Stimulated activated CD4-positive, alpha-beta T cell treated with anti-CD3 and anti-CD28 coated beads, Interleukin-12 subunit alpha, Interleukin-12 subunit beta, amount 100 ng/mL, for 48 hours (primary cell): ENCODE measurements at places on chromosomes 5 and 9.

- DNase-seq: no peak
These were observed 10.7 kb upstream of the CLK4 start for GRCh38 chr5:178637356-178638074.

- DNase-seq: no peak
These were observed 74.6 kb upstream of the ARRDC3 start for GRCh38 chr5:91457681-91458058.

GRCh38 chr5:157956271-157956885, 97.4 kb upstream of the CLINT1 start:
- no peak for DNase-seq

DNA sequence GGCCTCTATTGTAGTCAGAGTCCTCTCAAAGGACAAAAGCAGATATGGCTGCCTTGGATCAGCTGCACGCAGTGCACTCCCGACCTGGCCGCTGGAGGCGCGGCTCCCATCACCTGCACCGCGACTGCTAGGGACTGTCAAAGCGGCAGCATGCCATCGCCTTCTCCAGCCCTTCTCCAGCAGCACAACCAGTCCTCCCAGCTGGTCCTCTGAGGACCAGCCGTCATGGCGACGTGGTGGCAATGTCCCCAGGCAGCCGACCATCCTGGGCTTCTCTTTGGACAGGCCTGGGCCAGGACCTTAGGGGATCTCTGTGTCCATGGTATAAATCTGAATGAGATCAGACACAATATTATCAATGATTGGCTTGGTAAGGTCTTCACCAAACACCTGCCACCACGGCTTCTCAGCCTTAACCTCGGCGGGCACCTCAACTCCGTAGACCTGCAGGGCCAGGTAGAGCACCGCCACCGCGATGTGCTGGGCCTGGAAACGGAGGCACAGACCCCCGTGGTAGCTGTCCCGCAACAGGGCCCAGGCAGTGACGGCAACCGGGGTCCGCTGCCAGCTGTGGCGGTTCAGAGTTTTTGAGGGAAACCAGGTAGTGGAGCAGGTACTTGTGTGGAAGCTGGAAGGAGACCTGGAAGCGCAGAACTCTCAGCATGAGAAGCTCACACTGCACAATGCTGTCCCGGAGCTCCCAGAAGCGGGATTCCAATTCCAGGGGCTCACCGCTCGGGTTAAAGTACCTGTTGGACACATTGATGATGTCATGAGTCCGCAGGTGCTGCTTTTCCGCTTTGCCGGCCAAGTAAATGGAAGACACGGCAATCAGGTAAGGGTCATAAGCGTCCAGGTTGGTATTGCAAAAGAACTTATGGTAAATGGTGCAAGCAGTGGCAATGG, 8.5 kb downstream of the DUSP1 start:
- no peak for DNase-seq

DNA sequence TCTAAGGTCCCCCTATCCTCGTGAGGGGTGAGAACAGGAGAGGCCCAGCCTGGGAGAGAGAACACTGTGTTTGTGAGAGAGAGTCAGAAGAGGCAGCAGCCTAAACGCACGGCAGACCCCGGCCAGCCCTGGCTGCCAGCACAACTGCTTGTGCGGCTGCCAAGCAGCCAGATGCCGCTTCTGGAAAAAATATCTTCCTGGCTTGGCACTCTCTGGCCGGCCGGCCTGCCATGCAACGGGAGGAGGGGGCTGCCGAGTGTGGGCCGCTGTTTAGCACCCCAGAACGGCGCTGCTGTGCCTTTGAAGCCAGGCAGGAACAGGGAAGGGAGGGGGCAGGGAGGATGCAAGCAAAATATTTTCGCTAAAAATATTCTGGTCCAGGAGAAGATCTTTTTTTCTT, 105.0 kb downstream of the FGF18 start:
- no peak for DNase-seq

DNA sequence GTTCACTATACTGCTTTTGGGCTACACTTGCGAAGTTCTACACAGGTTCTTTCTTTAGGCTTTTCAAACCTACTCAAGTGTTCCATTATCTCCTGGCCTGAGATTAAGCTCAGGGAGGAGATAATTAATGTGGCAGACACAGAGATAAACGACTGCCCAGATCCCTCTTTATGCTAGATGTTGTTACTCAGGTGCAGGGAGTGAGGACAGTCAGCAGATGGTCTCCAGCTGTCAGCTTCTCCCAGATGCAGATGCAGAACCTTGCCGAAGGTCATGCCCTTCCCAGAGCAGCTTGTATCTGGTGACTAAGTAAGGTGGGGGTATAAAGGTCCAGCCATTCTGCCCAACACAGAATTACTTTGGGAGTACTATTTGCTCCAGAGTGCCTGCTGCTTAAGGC, 166.2 kb downstream of the ZNF462 start:
- DNase-seq: no peak

DNA sequence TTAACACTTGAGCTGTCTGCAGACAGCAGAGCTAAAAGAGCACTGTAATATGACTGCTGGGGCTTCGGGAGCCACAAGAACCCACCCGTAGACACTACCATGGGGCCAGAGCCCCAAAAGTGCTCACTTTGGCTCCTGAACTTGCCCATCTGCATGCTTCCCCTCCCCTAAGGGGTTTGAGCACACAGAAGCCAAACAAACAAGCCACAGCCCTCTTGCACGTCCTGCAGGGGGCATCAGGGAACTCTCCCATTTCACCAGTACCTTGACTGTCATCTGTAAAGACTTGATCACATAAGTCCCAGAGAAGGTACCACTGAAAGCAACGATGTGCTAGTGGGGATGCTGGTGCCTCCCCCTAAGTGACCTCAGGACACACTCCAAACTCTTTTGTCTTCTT, 681.8 kb downstream of the SEMA5A start:
- no peak for DNase-seq

DNA sequence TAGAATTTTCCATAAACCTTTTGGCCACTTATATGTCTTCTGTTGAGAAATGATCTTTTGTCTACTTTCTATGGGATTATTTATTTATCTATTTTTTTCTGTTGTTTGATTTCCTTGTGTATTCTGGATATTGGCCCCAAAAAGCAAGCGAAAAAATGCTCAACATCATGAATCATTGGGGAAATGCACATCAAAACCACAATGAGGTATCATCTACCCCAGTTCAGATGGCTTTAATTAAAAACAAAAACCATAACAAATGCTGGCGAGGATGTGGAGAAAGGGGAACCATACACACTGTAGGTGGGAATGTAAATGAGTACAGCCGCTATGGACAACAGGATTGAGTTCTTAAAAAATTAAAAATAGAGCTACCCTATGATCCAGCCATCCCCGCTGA, 125.0 kb upstream of the LPCAT1 start:
- DNase-seq: no peak

- no peak for DNase-seq
These were observed 32.6 kb downstream of the CD180 start for GRCh38 chr5:67163863-67164595.

GRCh38 chr9:35734096-35734495, 1.6 kb downstream of the CREB3 start:
- DNase-seq: no peak

DNA sequence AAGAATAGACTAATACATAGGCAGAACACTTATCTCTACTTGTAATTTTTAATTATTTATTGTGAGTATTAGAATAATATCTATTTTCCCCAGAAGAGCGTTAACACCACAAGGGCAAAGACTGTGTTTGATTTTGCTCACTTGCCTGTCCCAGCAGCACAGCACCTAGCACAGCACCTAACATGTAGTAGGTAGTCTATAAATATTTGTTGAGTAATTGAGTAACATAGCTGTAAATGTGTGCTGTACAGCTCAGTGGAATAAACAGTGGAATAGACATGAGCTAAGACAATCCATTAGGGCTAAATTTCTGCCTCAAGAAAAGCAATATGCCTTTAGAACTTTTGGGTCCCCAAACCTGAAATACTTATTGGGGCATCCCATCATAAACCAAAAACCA, 49.3 kb upstream of the VCAN start:
- no peak for DNase-seq

DNA sequence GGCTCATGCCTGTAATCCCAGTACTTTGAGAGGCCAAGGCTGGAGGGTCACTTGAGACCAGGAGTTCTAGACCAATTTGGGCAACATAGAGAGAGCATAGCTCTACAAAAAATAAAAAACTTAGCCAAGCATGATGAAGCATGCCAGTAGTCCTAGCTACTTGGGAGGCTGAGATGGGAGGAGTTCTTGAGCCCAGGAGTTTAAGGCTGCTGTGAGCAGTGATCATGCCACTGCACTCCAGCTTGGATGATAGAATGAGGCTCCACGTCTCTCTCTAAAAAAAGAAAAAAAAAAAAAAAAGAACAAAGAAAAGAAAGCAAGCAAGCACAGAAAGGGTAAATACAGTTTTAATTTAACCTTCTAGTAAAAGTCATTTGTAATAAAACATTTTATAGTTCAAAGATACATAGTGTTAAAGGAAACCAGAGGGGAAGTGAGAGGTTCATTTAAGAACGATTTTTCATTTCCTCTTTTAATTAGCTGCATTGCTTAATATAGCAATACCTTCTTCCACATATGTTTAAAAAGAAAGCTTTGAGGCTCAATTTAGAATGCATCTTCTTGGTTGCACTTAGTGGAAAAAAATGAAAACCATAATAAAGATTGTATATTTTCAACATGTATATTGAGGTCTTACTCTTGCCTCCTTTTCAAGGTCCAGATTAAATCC, 14.9 kb downstream of the GAPT start:
- DNase-seq: no peak

DNA sequence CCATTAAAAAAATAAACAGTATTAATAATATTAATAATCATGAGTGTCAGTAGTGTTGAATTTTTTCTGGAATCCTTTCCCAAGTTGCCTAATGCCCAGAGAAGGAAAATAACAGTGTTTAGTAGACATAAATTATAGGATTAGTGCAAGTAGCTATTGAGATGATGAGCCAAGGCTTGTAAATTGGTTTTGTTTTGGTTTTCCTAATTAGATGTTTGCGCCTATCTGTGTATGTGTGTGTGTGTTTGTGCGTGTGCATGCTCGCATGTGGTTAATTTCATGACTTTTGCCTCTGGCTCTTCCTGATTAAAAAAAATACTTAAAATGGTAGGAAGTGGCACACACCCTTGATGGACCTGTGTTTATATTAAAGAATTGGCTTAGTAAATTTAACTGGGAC, 55.4 kb downstream of the FXN start:
- DNase-seq: no peak

DNA sequence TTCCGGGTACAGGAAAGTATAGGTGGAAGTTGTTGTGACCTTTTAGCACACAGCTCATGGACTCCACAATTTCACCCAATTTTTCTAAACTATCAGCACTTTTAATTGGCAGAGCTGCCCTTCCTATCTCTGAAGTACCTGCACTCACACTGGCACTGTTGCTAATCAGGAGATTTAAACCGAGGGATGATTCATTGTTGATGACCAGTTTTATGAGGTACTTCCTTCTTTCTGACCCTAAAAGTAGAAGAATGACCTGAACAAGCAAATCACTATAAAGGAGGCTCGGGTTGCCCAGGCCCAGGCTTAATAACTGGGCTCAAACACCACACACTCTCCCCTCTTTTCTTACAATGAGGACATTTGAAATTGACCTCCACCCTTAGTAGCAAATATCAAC, 105.9 kb downstream of the KCNN2 start:
- DNase-seq: no peak

DNA sequence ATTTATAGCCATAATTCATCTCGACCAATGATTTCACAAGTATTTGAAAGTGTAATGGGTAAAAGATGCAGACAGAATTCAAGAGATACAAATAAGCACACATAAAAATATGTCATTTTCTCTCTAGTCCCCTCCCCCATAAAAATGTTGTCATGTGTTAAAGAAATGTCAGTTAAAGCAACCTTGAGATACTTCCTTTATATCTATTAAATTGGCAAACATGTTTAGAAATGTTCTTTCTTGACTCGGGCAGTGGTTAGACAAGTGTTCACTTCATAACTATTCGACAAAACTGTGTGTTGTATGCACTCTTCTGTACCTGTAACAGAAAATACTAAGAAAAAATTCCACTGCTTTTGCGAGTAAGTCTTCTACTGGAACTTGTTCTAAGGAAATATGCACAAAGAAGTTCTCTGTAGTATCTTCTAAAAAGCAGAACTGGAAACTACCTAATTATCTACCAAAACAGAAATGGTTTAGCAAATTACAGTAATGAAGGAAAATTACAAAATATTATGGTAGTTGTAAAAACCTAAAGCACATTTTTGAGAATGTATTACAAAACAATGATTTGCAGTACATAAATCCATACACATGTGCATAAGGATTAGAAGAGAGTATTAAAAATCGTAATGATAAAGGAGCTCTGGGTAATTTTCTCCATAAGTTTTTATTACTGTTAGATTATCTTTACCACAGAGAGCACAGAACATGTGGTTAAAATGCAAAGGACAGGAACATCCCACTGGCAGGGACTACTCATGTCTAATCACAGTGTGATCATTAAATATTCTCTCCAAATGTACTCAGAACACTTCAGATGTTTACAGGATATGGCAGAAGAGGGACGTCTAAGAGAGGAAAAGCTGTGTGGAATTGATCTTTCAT, 35.9 kb downstream of the FBXW2 start:
- DNase-seq: no peak

GRCh38 chr5:97042996-97043395, 99.4 kb downstream of the LIX1 start:
- no peak for DNase-seq

- DNase-seq: no peak
These were observed 85.2 kb downstream of the NR3C1 start for GRCh38 chr5:143318270-143318669.

- DNase-seq: no peak
These were observed 9.0 kb downstream of the PRRC2B start for GRCh38 chr9:131402738-131403492.

DNA sequence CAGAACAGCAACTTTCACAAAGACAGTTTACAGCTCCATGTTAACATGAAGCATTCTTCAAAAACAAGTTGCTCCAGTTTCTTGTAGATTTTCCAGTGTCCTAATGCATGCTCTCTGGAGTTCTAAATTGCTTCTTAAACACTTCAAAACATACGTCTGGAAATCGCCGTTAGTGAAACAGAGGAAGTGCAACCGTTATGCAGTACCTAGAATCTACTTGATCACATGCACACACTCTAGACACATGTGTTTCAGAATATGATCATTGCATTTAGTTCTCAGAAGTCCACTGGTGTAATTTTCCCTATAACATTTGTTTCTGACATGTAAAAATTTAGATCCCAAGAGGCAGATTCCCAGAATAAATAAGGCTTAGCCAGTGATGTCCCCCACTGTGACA, 41.1 kb upstream of the RUFY1 start:
- DNase-seq: no peak

DNA sequence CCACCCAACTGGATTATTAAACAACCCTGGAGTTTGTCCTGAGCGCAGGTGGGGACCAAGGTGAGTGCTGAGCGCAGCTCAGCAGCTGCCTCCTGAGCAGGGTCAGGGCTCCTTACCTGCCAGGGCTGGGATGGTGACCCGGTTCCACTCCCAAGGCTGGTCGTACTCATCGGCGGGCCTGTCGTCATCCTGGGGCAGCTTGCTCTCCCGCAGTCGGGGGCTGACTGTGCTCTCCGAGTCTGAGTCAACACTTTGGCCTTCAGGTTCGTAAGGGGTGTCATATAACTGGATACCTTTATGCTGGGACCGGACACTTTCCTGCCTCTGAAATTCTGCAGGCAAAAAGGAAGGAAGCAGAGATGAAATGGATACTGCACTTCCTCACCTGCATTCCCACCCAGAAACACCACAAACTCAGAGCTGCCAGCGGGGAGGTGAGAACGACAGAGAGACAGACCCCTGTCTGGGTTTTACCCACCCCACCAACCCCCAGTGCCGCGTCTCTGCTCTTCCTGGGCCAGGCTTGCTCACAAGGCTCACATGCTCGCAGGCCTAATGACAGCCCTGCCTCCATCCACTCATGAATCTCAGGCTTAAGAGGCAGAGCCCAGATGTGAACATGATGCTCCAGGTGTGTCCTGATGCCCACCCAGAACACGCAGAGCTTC, 70.7 kb upstream of the SLC25A51 start:
- DNase-seq: no peak
